Left lung (tissue), 14 donors: ENCODE measurements at places on chromosomes 1 and 21. TPM values are rescaled to one million over a fixed set of nuclear protein-coding genes. Genes with fewer than 3 reads are reported as not detected.
A peak's percentile ranks its signal among the peaks of the same experiment; 100 is the strongest.

The MR1 gene
- total RNA-seq: 45.7 TPM

- no peak for DNase-seq
Measured at GRCh38 chr1:49013079-49013478, 236.4 kb upstream of the BEND5 start.

- no peak for DNase-seq
Measured at GRCh38 chr1:89781494-89782126, 39.2 kb upstream of the LRRC8D start.

DNA sequence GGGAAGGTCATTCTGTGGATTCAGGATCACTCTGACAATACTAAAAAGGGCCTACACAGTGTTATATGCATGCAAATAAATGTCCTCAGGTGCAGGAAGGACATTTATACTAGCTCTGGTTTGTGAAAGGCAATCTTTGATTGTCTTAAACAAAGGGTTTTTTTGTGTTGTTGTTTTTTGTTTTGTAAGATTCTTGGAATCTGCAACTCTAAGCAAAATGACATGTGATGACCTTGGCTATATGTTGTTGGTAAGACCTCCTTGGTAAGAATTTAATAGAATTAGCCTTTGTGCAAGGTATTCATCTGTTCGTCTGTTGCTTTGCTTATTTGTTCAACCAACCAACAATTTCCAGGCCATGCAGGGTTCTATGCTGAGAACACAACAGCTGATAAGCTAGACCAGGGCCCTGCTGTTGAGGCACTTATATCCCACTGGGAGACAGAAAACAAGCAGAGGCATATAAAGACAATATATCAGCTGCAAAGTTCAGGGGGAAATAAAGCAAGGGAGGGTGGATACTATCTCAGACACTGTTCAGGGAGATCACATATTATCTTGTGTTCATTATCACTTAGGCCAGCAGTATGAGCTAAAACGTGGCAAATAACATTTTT, 60.3 kb downstream of the FH start:
- DNase-seq: no peak

DNA sequence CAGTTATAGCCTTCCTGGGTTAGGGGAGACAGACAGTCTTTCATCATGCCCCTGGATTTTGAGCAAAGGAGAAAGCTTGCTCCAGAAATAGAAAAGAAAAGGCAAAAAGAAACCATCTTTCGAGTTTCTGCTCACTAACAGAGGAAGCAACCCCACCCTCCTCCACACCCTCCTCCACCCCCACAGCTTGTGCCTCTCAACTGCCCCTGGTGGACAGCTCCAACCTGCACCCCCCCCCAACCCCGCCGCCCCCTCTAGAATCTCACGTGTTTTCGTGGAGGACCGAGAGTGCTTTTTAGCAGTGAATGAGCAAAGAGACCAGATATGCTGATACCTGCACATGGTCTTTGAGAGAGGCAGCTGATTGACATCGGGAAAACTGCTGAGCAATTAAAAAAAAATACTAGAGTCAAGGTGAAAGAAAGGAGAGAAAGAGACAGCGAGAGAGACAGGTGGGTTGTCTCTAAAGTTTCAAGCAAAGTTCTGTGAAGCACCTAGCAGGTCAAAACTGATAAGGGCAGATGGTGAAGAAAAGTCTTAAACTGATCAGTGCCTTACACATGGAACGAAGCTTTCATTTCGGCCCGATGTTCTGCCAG, 358.3 kb downstream of the KIF26B start:
- DNase-seq: peak; percentile 13

GRCh38 chr1:193589597-193590040, 403.2 kb upstream of the B3GALT2 start:
- DNase-seq: peak; percentile 70

GRCh38 chr1:30179942-30180543, 543.3 kb downstream of the MATN1 start:
- no peak for DNase-seq

GRCh38 chr1:202135221-202135721, 9.3 kb downstream of the ARL8A start:
- DNase-seq: no peak

- no peak for DNase-seq
Measured at GRCh38 chr1:113905435-113905861, 322 bp downstream of the DCLRE1B start.

GRCh38 chr1:194477908-194478307, 1291.5 kb upstream of the B3GALT2 start:
- DNase-seq: no peak

- no peak for DNase-seq
Measured at GRCh38 chr1:8241417-8242014, 76.4 kb upstream of the SLC45A1 start.

DNA sequence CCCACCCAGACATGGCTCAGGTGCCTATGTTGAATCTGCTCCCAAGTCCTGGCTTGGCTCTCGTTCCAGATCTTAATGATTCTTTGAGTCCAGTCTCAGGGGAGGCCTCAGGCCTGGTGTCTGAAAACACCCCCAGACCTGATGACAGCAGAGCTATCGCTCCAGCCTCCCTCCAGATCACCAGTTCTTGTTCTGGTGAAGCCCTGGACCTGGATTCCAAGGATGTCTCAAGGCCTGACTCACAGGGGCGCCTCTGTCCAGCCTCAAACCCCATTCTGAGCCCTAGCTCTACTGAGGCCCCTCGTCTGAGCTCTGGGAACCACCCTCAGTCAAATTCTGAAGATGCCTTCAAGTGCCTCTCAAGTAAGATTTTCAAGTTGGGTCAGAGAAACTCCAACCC, 11.4 kb downstream of the MROH7 start:
- no peak for DNase-seq

DNA sequence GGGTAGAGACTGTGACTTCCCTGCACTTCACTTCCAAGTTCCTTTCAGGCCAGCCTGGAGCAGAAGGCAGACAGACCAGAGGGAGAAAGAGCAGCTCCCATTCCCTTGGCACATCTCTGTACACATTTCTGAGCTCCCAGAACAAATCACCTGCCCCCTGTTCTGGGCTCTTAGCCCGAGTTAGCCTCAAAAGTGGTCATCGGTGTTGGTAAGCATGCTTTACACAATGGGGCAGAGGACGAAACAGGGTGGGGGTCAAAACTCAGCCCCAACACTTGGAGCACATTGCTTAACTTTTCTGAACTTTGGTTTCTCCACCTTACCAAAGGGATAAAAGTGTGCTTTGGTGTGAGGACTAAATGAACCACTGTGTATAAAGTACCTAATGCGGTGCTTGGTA, 98.7 kb downstream of the DAB1 start:
- no peak for DNase-seq

The HCRTR1 gene
- not detected for total RNA-seq

The CFAP74 gene
- 0.23 TPM for total RNA-seq

The PAQR6 gene
- total RNA-seq: 1.4 TPM

The CRP gene
- not detected for total RNA-seq

The ADAM30 gene
- not detected for total RNA-seq

The SDC3 gene
- 48.2 TPM for total RNA-seq

The TRIM45 gene
- total RNA-seq: 5.1 TPM

DNA sequence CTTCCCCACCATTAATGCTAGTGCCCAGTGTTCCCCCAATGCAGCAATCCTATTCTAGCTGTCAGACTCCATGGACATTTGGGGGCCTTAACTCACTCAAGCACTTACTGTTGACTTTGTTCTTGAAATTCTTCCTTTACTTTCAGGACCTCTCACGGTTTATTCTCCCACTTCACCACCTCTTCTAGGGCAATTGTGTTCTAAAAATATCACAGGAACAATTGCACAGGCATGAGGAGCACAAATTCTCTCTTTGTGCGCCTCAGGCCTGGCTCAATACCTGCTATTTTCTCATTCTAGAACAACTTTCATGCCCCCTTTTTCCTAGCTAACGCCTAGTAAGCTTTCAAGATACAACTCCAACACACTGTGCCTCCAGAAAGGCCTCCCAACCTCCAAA, 7.3 kb downstream of the MAB21L3 start:
- no peak for DNase-seq

DNA sequence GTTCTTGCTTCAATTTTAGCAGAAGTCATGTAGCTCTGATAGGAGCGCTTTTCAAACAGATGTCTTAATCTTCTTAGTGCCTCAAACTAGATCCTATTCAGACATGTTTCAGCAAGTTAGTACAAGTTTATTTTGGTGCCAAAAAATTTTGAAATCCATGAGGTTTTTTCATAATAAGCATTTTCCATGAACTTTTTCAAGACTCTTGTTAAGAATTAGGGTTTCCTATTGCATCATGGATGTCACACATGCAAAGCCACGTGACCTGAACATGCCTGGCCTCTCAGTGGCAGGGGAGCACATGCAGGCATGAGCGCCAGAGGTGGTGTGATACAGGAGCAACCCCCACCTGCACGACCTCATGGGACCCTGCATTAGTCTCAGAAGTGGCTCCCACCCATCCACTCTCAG, 67.6 kb downstream of the POFUT2 start:
- no peak for DNase-seq

DNA sequence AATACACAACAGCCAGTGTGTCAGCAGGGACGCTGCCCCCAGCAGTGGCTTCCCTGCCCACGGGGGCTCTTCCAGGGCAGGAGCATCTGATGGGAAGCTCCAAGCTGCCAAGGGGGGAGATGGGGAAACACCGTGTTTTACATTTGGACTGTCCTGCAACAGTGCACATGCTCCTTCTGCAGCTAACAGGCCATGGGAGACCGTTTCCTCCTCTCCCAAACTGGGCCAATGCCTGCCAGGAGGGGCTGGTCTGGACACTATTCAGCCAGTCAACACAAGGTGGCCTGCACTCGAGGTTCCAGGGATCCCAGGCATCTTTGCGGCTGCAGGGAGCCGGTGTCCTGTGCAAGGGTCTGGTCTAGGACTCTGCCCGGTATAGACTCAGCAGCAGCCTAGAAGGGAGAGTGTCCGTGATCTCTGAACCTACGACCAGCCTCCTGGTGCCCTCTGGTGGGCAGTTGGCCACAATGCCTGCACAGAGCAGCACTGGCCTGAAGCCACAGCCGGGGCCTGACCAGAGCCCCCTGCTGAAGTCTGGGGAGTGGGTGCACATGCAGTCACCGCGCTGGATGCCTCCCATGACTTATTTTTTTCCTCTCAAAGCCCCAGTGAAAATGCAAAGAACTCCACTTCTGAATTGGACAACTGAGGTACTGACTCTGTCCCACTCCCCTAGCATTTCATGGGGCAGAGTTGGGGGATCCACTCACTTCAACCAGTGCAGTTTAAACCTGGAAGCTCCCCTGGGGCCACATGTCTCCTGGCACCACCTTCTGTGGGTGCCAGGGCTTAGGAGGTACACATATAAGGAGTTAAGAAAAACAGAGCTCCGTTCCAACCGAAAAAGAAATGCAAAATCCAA, 33.3 kb downstream of the RCC2 start:
- DNase-seq: peak; percentile 88

DNA sequence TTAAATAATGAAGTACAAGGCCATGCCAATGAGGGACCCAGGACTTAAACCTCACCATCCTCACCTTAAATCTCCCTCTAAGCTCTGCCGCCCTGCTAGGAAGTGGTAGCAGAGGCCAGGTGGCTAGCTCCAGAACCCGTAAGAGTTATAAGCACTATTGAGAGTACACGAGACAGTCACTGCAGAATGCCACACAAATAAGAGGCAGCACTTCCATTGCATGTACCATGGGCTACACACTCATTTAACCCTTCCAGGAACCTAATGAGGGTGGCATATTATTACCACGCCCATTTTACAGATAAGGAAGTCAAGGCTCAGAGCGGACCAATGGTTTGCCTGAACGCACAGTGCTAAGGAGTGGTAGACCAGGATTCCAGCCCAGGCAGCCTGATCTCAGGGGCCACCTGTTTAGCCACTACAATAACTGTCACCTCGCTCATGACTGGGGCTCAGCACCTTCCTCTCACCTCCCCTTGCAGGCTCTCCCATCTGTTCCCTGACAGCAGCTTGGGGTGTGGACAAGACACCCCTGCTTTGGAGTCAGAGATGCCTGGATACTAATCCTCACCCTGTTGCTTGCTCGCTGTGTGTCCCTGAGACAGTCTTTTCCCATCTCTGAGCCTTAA, 54.8 kb upstream of the ID3 start:
- no peak for DNase-seq

The CLDN17 gene
- total RNA-seq: not detected

GRCh38 chr1:32806910-32807523, 10.1 kb downstream of the YARS1 start:
- DNase-seq: no peak

DNA sequence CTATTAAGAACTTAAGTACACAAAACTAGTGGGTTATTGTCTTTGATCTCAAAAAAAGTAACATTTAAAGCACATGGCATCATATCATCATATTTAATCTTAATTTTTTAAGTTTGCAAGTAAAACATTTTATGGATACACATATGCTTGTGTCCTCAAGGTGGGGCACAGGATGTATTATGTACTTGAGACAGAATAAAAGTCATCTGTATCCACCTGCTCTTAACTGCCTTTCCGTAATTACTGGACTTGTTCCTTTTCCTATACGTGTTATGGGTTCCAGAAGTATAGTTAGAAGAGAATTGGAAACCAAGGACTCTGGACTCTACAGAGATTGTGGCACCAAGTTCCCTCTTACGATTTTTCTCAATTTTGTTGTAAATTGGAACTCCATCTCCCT, 79.4 kb downstream of the FCRL5 start:
- no peak for DNase-seq
